Progenitor cell of endocrine pancreas (in vitro differentiated cells): ENCODE measurements at places on chromosomes 2 and 18.
A peak's percentile ranks its signal among the peaks of the same experiment; 100 is the strongest.

GRCh38 chr2:162591403-162592083, 247.0 kb downstream of the KCNH7 start:
- no peak overlapping the region for H3K4me3 ChIP-seq
- no peak overlapping the region for H3K27ac ChIP-seq
- peaks cover 27% of the 10 kb centered on the region for H3K4me1 ChIP-seq
- no peak for DNase-seq

GRCh38 chr2:47086054-47086471, 69.0 kb downstream of the STPG4 start:
- H3K4me3 ChIP-seq = no peak overlapping the region
- peaks cover 23% of the 10 kb centered on the region for H3K4me1 ChIP-seq
- H3K27ac ChIP-seq = no peak overlapping the region
- H3K36me3 ChIP-seq = no peaks in the 10 kb centered on the region

- no peak overlapping the region for H3K4me3 ChIP-seq
- no peaks in the 10 kb centered on the region for H3K36me3 ChIP-seq
- H3K27me3 ChIP-seq = no peaks in the 10 kb centered on the region
- H3K27ac ChIP-seq = no peak overlapping the region
- peaks cover 26% of the 10 kb centered on the region for H3K4me1 ChIP-seq
These were observed 141.3 kb downstream of the FIGN start for GRCh38 chr2:163594497-163594896.

DNA sequence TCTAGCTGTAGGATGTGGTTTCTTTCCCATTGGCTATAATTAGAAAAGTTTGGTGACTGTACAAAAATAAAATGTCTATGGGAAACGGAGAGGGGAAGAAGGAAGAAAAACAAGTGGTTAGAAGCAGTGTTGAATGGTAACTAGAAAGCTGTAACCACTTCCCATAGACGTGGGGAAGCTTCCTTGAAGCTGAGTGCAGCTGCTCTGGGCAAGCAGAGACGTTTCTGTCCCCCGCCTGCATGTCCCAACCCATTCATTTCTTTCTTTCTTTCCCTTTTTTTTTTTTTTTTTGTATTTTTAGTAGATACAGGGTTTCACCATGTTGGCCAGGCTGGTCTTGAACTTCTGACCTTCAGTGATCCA, 367.8 kb upstream of the HS6ST1 start:
- no peak for DNase-seq
- H3K27ac ChIP-seq = no peak overlapping the region
- H3K36me3 ChIP-seq = no peaks in the 10 kb centered on the region
- H3K4me3 ChIP-seq = no peak overlapping the region

- peaks cover 3% of the 10 kb centered on the region for H3K36me3 ChIP-seq
- DNase-seq = no peak
- no peak overlapping the region for H3K4me3 ChIP-seq
- peaks cover 20% of the 10 kb centered on the region for H3K4me1 ChIP-seq
These were observed 156.3 kb downstream of the IRS1 start for GRCh38 chr2:226643030-226643945.

DNA sequence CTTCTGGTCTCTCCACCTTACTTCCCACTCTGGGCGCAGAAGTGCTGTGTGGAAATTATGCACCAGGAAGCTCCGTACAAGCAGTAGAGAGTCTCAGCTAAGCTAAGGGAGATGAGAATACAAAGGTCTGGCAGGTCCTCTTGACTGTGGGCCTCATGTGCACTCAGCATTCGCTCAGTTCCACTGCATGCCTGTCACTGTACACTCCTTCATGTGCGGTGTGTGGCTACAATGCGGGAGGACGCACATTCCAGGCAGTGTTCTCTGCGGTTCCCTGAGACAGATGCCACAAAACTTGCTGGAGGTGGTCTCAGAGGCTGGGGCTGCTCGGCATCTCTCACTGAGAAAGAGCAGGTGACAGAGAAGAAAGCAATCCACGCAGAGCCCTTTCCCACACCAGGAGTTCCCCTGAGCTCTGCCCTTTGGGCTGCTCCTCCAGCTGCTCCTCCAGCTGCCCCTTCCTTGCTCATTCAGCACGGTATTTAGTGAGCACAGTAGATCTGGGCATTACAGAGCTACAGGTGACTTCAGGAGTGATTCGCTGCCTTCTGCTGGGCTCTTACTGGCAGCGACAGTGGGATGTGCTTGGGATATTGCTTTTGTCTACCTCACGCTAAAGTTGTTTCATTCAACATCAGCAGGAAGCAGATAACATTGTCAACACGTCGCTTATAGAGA, 176.6 kb downstream of the SH3RF3 start:
- H3K4me1 ChIP-seq = no peaks in the 10 kb centered on the region
- H3K27ac ChIP-seq = no peak overlapping the region
- H3K36me3 ChIP-seq = no peaks in the 10 kb centered on the region
- peaks cover 22% of the 10 kb centered on the region for H3K27me3 ChIP-seq
- no peak for DNase-seq
- no peak overlapping the region for H3K4me3 ChIP-seq

- no peak overlapping the region for H3K4me3 ChIP-seq
- H3K36me3 ChIP-seq = no peaks in the 10 kb centered on the region
- no peak overlapping the region for H3K27ac ChIP-seq
- H3K27me3 ChIP-seq = no peaks in the 10 kb centered on the region
These were observed 289.7 kb upstream of the KCNJ3 start for GRCh38 chr2:154408786-154409185.

DNA sequence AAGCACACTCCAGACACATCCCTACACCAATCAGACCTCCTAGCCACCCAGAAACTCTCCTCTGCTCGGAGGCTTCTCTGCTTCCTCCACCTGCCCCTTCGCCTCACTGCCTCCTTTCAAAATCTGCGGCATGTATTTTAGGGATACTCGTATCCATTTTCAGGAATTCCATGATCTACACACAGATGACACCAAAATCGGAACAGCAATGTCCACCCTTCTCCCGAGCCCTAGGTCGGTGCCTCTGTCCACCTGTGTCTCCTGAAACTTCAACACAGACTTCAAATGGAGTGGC, 1.4 kb upstream of the SH3BP4 start:
- peaks cover 21% of the 10 kb centered on the region for H3K27me3 ChIP-seq
- H3K36me3 ChIP-seq = no peaks in the 10 kb centered on the region
- peak overlapping the region; percentile 84 for H3K4me3 ChIP-seq
- no peak overlapping the region for H3K27ac ChIP-seq
- no peak for DNase-seq

DNA sequence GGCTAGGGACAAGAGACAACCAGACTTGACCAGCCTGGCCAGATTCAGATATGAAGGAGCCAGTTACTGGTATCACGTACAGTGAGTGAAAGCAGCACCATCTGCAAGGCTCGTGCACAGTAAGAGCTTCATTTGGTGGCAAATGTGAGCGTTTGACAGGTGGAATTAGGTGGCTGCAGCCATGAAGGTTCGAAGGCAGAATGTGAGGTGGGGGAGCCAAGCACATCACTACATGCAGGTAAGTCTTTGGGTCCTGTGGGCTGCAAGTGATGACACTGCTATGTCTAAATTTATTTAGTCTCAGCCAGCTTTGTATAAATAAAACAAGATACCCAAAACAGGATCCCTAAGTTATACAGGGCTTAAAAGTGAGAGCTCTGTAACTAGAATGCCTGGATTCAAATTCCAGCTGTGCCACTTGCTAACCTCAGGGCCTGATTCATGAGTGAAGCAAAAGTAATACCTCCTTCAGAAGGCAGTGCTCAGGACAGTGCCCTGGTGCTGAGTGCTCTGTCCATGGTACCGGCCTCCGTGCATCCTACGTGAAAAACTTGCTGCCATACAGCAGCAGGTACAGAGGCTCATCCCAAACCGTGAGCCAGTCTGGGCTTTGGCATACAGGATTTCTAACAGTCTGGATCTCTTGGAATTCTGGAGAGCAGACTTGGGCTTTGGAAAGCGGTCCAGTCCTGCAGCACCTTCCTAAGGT, 18.6 kb downstream of the DDX18 start:
- peaks cover 12% of the 10 kb centered on the region for H3K36me3 ChIP-seq
- no peak overlapping the region for H3K27ac ChIP-seq
- DNase-seq = peak; percentile 20

GRCh38 chr2:53093355-53093754, 674.2 kb upstream of the CHAC2 start:
- peaks cover 9% of the 10 kb centered on the region for H3K4me1 ChIP-seq
- no peak overlapping the region for H3K27ac ChIP-seq
- DNase-seq = no peak

GRCh38 chr2:43840965-43841364, 2.2 kb downstream of the ABCG8 start:
- peaks cover 5% of the 10 kb centered on the region for H3K27me3 ChIP-seq
- H3K4me3 ChIP-seq = no peak overlapping the region
- H3K27ac ChIP-seq = no peak overlapping the region
- DNase-seq = no peak
- no peaks in the 10 kb centered on the region for H3K36me3 ChIP-seq

DNA sequence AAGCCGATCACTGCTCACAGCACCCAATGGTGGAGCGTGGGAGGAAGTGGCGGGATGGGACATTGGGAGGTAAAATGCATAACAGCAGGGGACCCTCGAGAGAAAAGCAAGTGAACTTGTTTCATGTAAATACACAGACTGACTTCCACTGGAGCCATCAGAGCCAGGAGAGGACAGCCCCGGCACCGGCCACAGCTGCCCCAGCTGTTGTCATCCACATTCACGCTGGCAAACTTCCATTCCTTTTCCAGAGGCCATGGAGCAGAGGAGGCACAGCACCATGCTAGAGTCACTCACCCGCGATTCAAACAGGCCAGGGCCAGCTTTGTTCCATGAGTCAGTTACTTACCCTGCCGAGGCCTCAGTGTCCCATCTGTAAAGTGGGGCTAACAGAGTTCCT, 610.9 kb upstream of the SALL3 start:
- no peak overlapping the region for H3K4me3 ChIP-seq
- peaks cover 1% of the 10 kb centered on the region for H3K4me1 ChIP-seq
- no peaks in the 10 kb centered on the region for H3K27me3 ChIP-seq
- DNase-seq = no peak

GRCh38 chr2:156196031-156196430, 136.5 kb downstream of the NR4A2 start:
- H3K4me3 ChIP-seq = no peak overlapping the region
- no peak overlapping the region for H3K27ac ChIP-seq
- no peak for DNase-seq
- H3K27me3 ChIP-seq = no peaks in the 10 kb centered on the region
- H3K36me3 ChIP-seq = peaks cover 8% of the 10 kb centered on the region

GRCh38 chr18:1036926-1037325, 132.3 kb downstream of the ADCYAP1 start:
- no peak overlapping the region for H3K27ac ChIP-seq
- peaks cover 4% of the 10 kb centered on the region for H3K36me3 ChIP-seq
- H3K4me3 ChIP-seq = no peak overlapping the region
- no peaks in the 10 kb centered on the region for H3K4me1 ChIP-seq

GRCh38 chr2:191901031-191901430, 54.1 kb upstream of the CAVIN2 start:
- no peak overlapping the region for H3K4me3 ChIP-seq
- no peak overlapping the region for H3K27ac ChIP-seq
- H3K36me3 ChIP-seq = peaks cover 2% of the 10 kb centered on the region
- DNase-seq = no peak

DNA sequence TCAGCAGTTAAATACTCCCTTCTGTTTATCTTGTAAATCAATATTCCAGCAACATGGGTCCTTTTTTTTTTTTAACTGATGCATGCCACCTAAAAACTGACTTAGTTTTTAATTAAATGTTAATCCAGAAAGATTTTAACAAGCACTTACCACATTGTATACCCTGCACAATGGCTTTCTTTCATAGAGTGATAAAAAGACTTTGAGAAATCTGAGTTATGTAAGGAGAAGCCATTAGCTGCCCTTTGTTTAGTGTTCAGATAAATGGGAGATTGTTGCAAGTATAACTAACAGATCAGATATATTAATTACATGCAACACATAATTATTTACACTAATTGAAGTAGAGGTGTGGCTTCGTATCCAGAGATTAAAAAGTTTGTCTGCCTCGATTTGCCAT, 22.7 kb upstream of the NFATC1 start:
- H3K36me3 ChIP-seq = peaks cover 15% of the 10 kb centered on the region
- no peak overlapping the region for H3K4me3 ChIP-seq
- H3K27me3 ChIP-seq = no peaks in the 10 kb centered on the region
- H3K27ac ChIP-seq = no peak overlapping the region
- peaks cover 5% of the 10 kb centered on the region for H3K4me1 ChIP-seq

GRCh38 chr2:39094717-39095363, 26.0 kb downstream of the SOS1 start:
- no peaks in the 10 kb centered on the region for H3K27me3 ChIP-seq
- peak overlapping the region; percentile 32 for H3K27ac ChIP-seq
- no peak for DNase-seq
- peaks cover 15% of the 10 kb centered on the region for H3K36me3 ChIP-seq

DNA sequence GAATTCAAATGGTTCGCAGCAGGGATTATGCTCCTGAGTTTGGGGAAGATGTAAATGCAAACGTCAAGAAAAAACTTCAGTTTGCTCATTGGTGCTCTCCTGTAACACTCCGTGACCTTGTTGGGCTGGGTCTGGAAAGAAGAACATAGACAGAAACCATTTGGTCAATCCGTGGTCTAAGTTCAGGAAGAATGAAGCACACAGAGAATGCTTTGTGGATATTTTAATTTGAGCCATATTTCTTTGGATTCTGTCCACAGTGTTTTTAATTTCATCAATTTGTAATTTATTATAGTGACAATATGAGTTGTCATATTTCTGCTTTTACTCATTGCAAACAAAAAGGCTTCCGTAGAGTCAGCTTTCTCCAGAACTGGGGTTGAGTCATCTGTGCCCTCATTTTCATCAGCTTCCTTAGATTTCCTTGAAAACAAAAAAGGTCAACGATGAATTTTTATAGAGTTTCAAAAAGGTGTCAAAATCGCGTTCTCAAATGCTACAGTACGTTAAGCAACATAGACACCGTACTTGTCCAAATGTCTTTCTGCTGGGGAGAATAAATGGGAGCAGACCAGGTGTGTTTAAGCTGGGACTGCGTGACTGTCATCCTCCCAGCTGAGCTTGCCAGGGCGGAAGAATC, 606.4 kb downstream of the RNF144A start:
- H3K36me3 ChIP-seq = no peaks in the 10 kb centered on the region
- no peak for DNase-seq
- peaks cover 24% of the 10 kb centered on the region for H3K27me3 ChIP-seq
- H3K27ac ChIP-seq = no peak overlapping the region
- H3K4me3 ChIP-seq = no peak overlapping the region

DNA sequence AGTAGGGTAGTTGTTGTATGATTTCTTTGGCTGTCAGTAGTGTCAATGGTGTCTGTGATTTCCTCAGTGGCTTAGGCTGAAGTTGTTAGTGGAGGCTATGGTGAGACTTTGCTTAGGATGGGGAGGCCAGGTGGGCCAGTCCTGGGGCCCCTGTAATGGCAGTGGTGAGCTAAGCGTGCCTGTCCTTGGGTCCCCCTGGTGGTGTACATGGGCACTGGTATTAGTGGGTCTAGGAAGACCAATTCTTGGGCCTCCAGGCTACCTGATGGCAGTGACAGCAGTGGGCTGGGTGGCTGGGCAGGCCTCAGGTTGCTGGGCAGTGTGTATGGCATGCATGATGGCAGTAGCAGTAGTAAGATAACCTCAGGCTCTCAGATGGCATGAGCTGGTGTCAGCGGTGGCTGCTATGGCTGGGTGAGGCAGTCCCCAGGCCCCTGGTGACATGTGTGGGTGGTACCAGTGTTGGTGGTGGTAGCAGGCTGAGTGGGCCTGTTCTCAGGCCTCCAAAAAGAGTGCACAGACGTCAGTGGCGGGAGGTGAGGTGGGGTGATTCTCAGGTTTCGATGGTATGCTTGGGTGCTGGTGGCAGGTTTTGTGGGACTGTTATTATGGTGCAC, 103.2 kb downstream of the KLHL14 start:
- no peak overlapping the region for H3K4me3 ChIP-seq
- DNase-seq = no peak
- no peak overlapping the region for H3K27ac ChIP-seq
- H3K27me3 ChIP-seq = no peaks in the 10 kb centered on the region
